Aorta (tissue), 5 donors: ENCODE measurements at places on chromosomes 1 and 21. TPM values are rescaled to one million over a fixed set of nuclear protein-coding genes. Genes with fewer than 3 reads are reported as not detected.

Gene ZNF695
- total RNA-seq: not detected

DNA sequence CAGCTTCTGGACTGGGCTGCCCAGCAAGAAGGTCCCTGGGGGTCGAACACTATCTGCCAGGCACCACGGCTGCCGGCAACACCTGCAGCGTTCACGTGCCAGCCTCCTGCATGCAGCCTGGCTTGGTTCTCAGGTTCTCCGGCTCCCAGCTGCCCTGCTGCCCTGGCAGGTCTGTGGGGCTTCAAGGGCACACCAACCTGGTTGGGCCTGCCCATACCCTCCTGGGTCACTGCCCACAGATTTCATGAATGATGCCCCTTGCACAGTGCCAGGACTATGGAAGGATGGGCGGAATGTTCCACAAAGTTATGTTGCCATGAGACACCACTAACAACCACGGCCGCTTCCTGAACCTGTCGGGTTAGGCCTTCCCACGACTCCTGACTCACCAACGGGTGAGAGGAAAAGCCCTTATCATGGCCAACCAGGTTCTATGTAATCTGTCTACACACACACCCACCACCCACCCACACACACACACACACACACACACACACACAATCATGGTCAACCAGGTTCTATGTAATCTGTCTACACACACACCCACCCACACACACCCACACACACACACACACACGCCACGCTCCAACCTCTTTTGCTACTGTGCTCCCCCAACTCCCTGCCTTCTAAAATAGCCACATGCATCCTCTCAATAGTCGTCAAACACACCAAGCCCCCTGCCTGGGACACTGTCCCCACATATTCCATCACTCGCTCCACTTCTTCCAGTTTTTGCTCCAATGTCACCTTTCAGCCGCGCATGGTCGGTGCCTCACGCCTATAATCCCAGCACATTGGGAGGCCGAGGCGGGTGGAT, 32.2 kb downstream of the HSPG2 start:
- no peak overlapping the region for H3K4me3 ChIP-seq
- H3K27me3 ChIP-seq: no peaks in the 10 kb centered on the region
- H3K27ac ChIP-seq: peak overlapping the region; percentile 81
- H3K36me3 ChIP-seq: no peaks in the 10 kb centered on the region
- no peaks in the 10 kb centered on the region for H3K4me1 ChIP-seq
- DNase-seq: peak; percentile 84

DNA sequence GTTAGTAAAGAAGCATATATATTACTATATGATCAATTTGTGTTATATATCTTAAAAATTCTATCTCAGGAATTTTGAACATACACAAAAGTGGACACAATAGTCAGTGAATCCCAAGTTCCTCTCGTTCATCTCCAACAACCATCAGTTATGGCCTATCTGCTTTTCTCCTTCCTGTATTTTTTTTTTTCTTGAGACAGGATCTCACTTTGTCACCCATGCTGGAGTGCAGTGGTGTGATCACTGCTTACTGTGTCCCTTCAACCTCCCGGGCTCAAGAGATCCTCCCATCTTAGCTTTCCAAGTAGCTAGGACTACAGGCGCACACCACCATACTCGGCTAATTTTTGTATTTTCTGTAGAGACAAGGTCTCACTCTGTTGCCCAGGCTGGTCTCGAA, 9.4 kb downstream of the SPEN start:
- H3K36me3 ChIP-seq: no peaks in the 10 kb centered on the region
- no peaks in the 10 kb centered on the region for H3K4me1 ChIP-seq
- H3K4me3 ChIP-seq: no peak overlapping the region
- H3K27me3 ChIP-seq: no peaks in the 10 kb centered on the region
- no peak overlapping the region for H3K27ac ChIP-seq

DNA sequence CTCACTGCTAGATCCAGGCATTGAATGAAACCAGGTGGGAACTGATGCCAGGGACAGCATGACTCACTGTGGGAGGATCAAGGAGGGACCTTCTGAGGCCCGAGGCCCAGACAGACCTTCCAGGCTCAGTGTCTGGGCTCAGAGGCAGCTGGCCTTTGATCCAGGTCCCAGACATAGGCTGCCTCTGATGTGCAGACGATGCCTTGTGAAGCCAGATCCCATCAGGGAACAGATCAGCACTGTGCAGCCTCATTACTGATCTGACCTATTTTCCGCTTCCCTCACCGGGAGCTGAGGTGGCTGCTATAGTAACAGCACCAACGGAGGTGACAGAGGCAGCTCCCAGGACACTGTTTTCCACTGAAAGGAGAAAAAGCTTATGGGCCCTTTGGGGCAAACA, 399.5 kb downstream of the MATN1 start:
- no peak overlapping the region for H3K27ac ChIP-seq
- DNase-seq: peak; percentile 24
- no peaks in the 10 kb centered on the region for H3K36me3 ChIP-seq
- H3K4me3 ChIP-seq: no peak overlapping the region

Gene EDARADD
- 0.58 TPM for total RNA-seq

Gene PKNOX1
- 22.7 TPM for total RNA-seq

DNA sequence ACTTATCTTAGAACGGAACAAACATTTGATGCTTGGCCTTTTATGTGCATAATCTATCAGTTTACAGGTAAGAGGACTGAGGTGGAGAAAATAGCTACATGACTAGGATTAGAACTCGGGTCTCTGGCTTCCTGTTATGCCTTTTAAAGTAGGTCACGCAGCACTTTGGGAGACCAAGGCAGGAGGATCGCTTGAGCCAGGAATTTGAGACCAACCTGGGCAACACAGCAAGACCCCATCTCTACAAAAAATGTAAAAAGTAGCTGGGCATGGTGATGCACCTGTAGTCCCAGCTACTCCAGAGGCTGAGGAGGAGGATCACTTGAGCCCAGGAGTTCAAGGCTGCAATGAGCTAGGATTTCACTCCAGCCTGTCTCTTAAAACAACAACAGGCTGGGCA, 81.9 kb upstream of the AKT3 start:
- H3K27me3 ChIP-seq: no peaks in the 10 kb centered on the region
- no peak for DNase-seq
- no peak overlapping the region for H3K27ac ChIP-seq
- no peaks in the 10 kb centered on the region for H3K36me3 ChIP-seq
- no peaks in the 10 kb centered on the region for H3K4me1 ChIP-seq
- H3K4me3 ChIP-seq: no peak overlapping the region

Gene RXFP4
- not detected for total RNA-seq

Gene S100B
- 6.1 TPM for total RNA-seq

Gene ORC1
- 0.96 TPM for total RNA-seq

Gene OR2L13
- total RNA-seq: not detected

- no peak overlapping the region for H3K4me3 ChIP-seq
- H3K27ac ChIP-seq: no peak overlapping the region
- no peak for DNase-seq
- H3K4me1 ChIP-seq: no peaks in the 10 kb centered on the region
- no peaks in the 10 kb centered on the region for H3K27me3 ChIP-seq
- H3K36me3 ChIP-seq: no peaks in the 10 kb centered on the region
These were observed 71.6 kb upstream of the CNIH3 start for GRCh38 chr1:224544346-224545110.

Gene TAS1R1
- total RNA-seq: not detected

DNA sequence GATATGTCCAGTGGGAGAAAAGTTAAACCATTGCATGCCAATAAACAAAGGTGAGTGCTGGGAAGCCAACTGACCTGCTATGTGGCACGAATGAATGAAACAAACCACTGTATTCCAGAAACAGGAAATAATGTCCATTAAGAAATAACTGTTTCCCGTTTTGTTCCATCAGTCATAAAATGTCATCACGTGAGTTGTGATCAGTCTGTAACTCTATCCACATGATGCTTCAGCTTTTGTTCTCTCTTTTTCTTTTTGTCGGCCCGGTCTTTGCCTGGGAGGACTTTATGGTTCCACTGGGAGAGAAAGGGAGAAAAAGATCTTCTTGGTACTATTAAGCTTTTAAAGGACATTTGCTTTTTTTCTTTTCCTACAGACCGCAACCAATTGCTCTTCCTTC, 179.9 kb downstream of the TGFB2 start:
- H3K4me3 ChIP-seq: no peak overlapping the region
- DNase-seq: no peak
- no peaks in the 10 kb centered on the region for H3K36me3 ChIP-seq
- no peaks in the 10 kb centered on the region for H3K4me1 ChIP-seq
- H3K27ac ChIP-seq: no peak overlapping the region

Gene DNM3
- 16.2 TPM for total RNA-seq

Gene KISS1
- not detected for total RNA-seq

Gene PCSK9
- 0.13 TPM for total RNA-seq

- DNase-seq: no peak
- no peaks in the 10 kb centered on the region for H3K27me3 ChIP-seq
- H3K4me3 ChIP-seq: no peak overlapping the region
- H3K36me3 ChIP-seq: no peaks in the 10 kb centered on the region
These were observed 398.3 kb upstream of the POU3F1 start for GRCh38 chr1:38444770-38445442.

DNA sequence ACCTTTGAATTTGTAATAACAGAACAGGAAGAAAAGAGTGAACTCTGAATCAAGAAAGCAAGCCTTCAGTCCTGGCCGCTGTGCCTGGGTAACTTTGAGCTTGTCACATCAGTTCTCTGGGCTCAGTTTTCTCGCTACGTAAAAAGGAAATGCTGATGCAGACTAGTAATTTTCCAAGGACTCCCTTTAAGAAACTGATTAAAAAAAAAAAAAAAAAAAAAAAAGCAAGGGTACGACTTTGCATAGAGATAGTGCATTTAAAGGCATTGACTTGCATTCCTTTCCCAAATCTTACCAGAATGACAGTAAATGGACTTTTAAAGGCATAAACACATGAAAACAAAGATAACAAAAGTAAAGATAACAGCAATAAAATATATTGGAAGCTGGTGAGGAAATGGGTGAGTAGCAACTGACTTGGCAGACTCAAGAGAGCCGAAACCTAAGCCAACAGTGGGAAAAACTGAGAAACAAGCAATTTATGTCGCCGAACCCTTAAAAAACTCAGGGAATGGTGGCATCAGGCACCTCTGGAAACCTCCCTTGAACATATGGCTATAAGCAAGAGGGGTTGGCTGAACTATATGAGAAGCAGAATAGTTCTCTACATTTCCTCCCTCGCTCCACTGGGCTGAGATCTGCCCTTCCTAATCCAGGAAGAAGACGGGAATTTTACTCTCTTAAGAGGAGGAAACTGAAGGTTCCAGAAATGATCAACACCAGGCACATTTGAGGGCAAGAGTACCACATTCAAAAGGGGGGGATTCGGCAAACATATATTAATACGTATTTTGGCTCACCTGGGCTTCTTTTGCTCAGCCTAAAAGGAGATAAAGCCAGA, 189.2 kb downstream of the CDC7 start:
- H3K36me3 ChIP-seq: no peaks in the 10 kb centered on the region
- no peaks in the 10 kb centered on the region for H3K27me3 ChIP-seq
- no peak overlapping the region for H3K4me3 ChIP-seq
- peaks cover 5% of the 10 kb centered on the region for H3K4me1 ChIP-seq

DNA sequence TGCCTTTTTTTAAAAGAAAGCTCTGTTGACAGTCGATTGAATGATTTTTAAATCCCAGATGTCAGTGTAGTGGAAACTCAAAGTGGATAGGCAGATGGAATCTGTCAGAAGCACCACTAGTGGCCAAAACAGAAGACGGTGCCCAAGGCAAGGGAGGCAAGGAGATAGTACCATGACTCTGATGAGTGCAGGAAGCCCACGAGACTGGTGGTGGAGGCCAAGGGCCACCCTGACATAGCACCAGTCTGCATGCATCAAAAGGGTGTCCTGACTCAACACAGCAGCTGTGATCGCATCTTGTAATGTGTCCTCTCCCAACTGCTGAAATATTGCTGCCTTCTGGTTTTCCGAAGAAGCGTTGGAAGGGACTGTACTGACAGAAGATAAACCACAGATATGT, 124.1 kb upstream of the PAPPA2 start:
- no peaks in the 10 kb centered on the region for H3K4me1 ChIP-seq
- no peak for DNase-seq
- no peak overlapping the region for H3K4me3 ChIP-seq
- H3K27me3 ChIP-seq: no peaks in the 10 kb centered on the region
- no peaks in the 10 kb centered on the region for H3K36me3 ChIP-seq

Gene TTC24
- total RNA-seq: 0.36 TPM

DNA sequence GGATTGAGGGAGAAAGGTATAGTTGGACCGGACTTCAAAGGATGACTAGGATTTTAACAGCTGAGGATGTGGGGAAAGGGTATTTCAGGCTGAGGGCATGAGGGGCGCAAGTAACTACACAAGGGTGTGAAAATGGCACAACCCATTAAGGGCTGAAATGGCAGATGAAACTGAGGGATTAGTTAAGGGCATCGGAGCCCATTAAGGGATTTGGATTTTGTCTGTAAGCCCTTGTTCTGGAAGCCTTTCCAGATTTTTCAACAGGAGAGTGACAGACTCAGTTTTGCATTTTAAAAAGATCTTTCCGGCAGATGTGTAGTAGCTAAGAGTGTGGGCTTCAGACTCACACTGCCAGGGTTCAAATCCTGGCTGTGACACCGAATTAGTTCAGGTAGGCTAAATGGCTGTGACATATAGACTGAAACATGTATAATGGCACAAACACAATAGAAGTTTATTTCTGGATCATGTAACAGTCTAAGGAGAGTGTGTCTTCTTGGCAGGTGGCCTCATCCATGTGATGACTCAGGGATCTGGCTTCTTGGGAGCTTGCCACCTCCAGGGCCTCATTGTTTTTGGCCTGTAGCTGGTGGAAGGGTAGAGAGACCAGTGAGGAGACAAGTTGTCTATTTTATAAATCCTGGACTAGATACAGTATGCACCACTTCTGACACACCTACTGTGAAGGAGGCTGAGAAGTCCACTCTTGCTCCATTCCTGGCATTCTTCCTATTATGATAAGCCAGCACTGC, 49.6 kb downstream of the UBE2T start:
- H3K4me1 ChIP-seq: peaks cover 3% of the 10 kb centered on the region
- H3K27ac ChIP-seq: no peak overlapping the region
- DNase-seq: peak; percentile 67
- no peaks in the 10 kb centered on the region for H3K27me3 ChIP-seq

Gene C4BPA
- not detected for total RNA-seq

Gene KCNK2
- 4.8 TPM for total RNA-seq

- no peak for DNase-seq
- no peaks in the 10 kb centered on the region for H3K4me1 ChIP-seq
- no peaks in the 10 kb centered on the region for H3K27me3 ChIP-seq
- no peak overlapping the region for H3K27ac ChIP-seq
These were observed 10.0 kb upstream of the IRF6 start for GRCh38 chr1:209815931-209816341.

DNA sequence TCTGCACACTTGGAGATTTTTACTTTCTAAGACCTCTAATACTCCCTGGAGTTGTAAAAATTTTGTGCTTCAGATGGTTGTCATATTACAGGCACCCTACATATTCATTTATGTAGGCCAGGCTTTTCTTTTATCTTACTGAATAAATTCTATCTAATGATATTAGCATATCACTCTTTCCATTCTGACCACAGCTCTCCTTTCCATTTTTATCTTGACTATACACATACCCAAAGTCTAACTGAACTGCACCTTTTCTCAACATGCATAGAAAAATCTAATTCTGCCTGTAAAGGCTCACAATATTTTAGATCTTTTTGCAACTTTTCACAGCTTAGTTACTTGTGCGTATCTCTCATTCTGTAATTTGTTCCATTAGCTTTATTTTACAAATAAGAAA, 52.7 kb upstream of the TSHB start:
- H3K27me3 ChIP-seq: no peaks in the 10 kb centered on the region
- no peak overlapping the region for H3K4me3 ChIP-seq
- H3K27ac ChIP-seq: no peak overlapping the region
- no peaks in the 10 kb centered on the region for H3K36me3 ChIP-seq

Gene ENAH
- 415 TPM for total RNA-seq

GRCh38 chr1:113978863-113979702, at the start of gene OLFML3:
Gene OLFML3, plus strand, starts transcription at chr1:113979474. Its CDS starts 43 bp downstream, at chr1:113979517.
- peak within 1 kb of the TSS; percentile 1 for H3K4me3 ChIP-seq
- DNase-seq: peak; percentile 93
- H3K27me3 ChIP-seq: no peaks in the 10 kb centered on the region
- no peaks in the 10 kb centered on the region for H3K4me1 ChIP-seq
- peak within 1 kb of the TSS; percentile 83 for H3K27ac ChIP-seq
